Breast epithelium (tissue), 4 donors: ENCODE measurements at places on chromosomes 4 and X. TPM values are rescaled to one million over a fixed set of nuclear protein-coding genes. Genes with fewer than 3 reads are reported as not detected.
A peak's percentile ranks its signal among the peaks of the same experiment; 100 is the strongest.

Gene CLIC2
- total RNA-seq: 10.7 TPM

- H3K27me3 ChIP-seq: no peaks in the 10 kb centered on the region
- DNase-seq: no peak
- no peaks in the 10 kb centered on the region for H3K4me1 ChIP-seq
These were observed 100.3 kb downstream of the SORBS2 start for GRCh38 chr4:185711726-185712125.

- no peak overlapping the region for H3K27ac ChIP-seq
- no peaks in the 10 kb centered on the region for H3K36me3 ChIP-seq
- H3K27me3 ChIP-seq: peaks cover 15% of the 10 kb centered on the region
- DNase-seq: no peak
These were observed 153.7 kb upstream of the FGF16 start for GRCh38 chrX:77293331-77293995.

DNA sequence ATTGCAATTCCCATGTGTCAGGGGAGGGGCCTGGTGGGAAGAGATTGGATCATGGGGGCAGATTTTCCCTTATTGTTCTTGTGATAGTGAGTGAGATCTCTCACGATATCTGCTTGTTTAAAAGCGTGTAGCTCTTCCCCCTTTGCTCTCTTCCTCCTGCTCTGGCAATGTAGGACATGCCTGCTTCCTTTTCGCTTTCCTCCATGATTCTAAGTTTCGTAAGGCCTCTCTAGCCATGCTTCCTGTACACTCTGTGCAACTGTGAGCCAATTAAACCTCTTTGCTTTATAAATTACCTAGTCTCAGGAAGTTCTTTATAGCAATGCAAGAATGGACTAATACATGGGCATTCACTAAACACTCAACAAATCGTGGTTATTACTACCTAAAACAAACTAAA lies 37.2 kb upstream of the PAPSS1 start:
- no peaks in the 10 kb centered on the region for H3K36me3 ChIP-seq
- no peak for DNase-seq
- H3K4me1 ChIP-seq: no peaks in the 10 kb centered on the region
- H3K27ac ChIP-seq: no peak overlapping the region

DNA sequence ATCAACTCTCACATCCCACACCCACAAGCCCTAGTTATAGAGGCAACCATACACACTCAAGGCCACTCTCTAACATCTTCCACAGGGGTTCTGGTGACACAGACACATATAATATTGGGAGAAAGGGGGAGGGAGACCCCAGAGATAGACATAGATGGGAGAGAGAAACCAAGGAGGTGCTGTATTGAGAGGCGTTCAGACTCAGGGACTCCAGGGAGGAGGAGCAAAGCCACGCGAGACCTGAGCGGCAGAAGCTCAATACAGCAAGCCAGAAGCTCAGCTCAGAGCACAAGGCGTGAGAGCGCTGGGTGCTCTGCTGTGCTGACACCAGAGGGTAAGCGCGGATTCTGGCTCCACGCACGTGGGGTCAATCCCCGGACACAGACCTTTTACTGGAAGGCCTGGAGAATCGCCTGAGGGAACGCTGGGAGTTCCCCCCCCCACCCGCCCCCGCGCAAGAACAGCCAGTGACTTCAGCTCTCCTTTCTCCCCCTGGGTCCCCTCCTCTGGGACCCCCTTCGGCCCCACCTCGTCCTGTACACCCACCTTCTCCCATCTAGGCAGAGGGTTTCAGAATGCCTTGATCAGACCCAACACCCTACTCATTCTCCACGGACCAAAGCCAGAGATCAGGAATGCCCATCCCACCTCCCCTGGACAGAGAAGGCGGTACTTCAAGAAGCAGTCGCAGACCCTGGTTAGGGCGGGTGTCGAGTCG lies 8.7 kb downstream of the MSX1 start:
- H3K4me3 ChIP-seq: no peak overlapping the region
- no peaks in the 10 kb centered on the region for H3K36me3 ChIP-seq
- H3K4me1 ChIP-seq: peaks cover 7% of the 10 kb centered on the region
- H3K27me3 ChIP-seq: peaks cover 92% of the 10 kb centered on the region
- DNase-seq: no peak
- no peak overlapping the region for H3K27ac ChIP-seq

DNA sequence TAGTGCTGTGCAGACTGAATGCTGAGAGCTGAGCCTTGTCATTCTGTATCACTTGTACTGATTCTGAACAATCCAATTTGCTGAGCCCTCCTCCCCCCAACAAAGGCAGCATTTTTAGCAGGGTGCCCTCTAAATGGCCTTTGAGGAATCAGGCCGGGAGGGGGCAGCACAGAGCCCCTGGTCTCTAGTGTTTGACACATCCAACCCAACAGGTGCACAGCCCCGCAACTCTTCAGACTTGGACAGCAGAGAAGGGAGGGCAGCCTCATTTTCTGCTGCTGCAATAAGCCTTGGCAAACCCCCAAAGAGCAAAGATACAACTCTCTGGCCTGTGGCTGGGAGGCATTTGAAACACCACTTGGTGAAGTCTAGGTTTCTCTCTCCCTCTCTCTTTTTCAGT lies 3.4 kb downstream of the ATP1B4 start:
- no peaks in the 10 kb centered on the region for H3K4me1 ChIP-seq
- no peak overlapping the region for H3K27ac ChIP-seq
- DNase-seq: no peak
- peaks cover 14% of the 10 kb centered on the region for H3K27me3 ChIP-seq

DNA sequence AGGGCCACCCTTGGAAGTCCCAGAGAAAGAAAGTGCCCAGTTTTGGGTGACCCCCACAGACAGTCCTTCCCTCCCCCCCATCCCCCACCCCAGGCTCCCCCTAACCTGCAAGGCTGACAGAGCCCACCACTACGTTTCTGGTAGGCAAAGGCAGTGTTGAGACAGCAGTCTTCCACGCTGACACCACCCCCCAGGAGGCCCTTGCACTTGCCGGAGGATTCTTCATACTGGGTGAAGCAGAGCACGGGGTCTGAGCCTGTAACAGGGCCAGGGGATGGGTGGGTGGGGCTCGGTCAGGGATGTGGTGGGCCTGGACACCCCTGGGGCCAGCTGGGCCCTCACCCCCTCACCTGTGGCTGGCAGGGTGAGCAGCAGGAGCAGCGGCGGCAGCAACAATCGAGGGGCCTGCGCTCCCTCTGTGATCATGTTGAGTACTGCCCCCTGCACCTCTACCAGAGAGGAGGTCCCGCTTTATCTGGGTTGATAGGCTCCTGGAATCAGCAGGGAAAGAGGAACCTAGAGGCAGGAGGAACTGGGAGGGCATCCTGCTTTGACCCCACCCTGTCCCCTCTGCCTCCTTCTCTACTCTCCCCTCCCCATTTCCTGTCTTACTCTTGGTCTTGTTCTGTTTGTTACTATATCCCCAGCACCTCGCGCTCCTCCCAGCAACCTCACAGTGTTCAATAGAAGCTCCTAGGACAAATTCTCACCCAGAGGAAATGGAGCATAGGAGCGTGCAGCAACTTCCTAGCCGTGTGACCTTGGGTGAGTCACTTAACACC lies at the start of gene CFP:
Gene CFP (minus strand): TSS at position 512 of the 782 bp plus-strand sequence. CDS start 86 bp downstream, at position 426.
- H3K27me3 ChIP-seq: peaks cover 43% of the 10 kb centered on the region
- H3K4me1 ChIP-seq: no peaks in the 10 kb centered on the region
- DNase-seq: no peak
- peak within 1 kb of the TSS; percentile 28 for H3K4me3 ChIP-seq

- H3K27ac ChIP-seq: no peak overlapping the region
- no peaks in the 10 kb centered on the region for H3K36me3 ChIP-seq
- H3K4me3 ChIP-seq: no peak overlapping the region
- H3K4me1 ChIP-seq: no peaks in the 10 kb centered on the region
- H3K27me3 ChIP-seq: no peaks in the 10 kb centered on the region
- no peak for DNase-seq
These were observed 12.9 kb downstream of the PCDH18 start for GRCh38 chr4:137519406-137519805.

GRCh38 chr4:112770114-112770513 lies 133.2 kb downstream of the LARP7 start:
- no peak overlapping the region for H3K4me3 ChIP-seq
- no peak overlapping the region for H3K27ac ChIP-seq
- H3K27me3 ChIP-seq: no peaks in the 10 kb centered on the region
- no peaks in the 10 kb centered on the region for H3K4me1 ChIP-seq
- H3K36me3 ChIP-seq: no peaks in the 10 kb centered on the region

GRCh38 chrX:31580227-31580626 lies 508.4 kb upstream of the FTHL17 start:
- no peaks in the 10 kb centered on the region for H3K4me1 ChIP-seq
- H3K4me3 ChIP-seq: no peak overlapping the region
- H3K27me3 ChIP-seq: peaks cover 8% of the 10 kb centered on the region
- H3K27ac ChIP-seq: no peak overlapping the region
- no peak for DNase-seq

DNA sequence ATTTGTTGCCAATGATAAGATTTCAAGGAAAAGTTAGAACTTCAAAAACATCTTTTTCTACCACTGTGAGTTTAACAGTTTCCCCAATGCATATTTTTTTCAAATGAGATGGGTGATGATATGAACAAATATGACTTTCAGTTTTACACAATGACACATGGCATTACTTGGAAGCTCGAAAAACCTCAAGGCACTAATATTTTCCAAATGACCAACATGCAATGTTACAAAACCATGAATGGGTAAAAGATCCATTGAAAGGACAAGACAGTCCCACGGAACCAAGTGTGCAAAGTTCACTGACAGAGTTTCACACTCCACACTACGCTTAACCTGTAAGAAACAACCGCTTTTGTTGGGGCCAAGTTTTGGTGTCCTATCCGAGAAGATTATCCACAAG lies 84.5 kb downstream of the CD99L2 start:
- no peaks in the 10 kb centered on the region for H3K4me1 ChIP-seq
- no peak for DNase-seq
- H3K27ac ChIP-seq: no peak overlapping the region
- no peaks in the 10 kb centered on the region for H3K36me3 ChIP-seq
- H3K4me3 ChIP-seq: no peak overlapping the region
- no peaks in the 10 kb centered on the region for H3K27me3 ChIP-seq

- H3K4me1 ChIP-seq: no peaks in the 10 kb centered on the region
- H3K27me3 ChIP-seq: peaks cover 4% of the 10 kb centered on the region
- H3K27ac ChIP-seq: no peak overlapping the region
- H3K4me3 ChIP-seq: no peak overlapping the region
These were observed 64.2 kb downstream of the GEMIN8 start for GRCh38 chrX:13965531-13965930.

DNA sequence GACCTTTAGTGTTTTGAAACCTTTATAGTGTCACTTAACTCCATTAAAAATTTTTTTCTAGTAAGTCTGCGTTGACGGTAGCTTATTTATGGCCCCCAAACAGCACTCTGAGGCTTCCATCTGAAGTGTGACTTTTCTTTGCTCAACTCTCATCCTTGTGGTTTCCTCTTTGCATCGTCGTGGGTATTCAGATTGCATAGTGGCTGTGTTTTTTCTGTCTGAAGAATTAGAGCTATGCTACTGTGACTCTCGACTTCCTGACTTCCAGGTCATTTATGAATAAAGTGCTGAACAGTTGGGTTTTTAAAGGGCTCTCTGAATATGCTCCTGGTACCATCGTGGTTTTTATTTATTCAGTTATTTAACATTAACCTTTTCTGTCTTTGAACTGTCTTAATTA lies 44.9 kb downstream of the JADE1 start:
- H3K36me3 ChIP-seq: peaks cover 9% of the 10 kb centered on the region
- H3K4me1 ChIP-seq: no peaks in the 10 kb centered on the region
- no peaks in the 10 kb centered on the region for H3K27me3 ChIP-seq
- no peak overlapping the region for H3K27ac ChIP-seq

DNA sequence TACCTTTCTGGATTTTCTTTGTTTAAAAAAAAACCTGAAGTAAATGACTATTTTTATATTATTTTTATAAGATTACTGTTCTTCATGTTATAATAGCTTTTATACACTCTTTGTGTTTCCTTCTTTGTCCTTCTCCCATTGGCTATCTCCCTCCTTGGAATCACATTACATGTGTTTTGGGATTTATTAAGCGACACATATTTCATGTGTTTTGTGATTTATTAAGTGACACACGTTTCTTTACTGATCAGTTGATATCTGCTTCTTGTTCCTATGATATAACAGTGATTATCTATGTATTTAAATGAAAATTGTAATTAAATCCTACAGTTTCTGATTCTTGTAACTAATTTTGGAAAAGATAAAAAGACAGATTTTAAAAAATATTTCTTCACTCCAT lies 817.3 kb upstream of the AGA start:
- no peaks in the 10 kb centered on the region for H3K4me1 ChIP-seq
- no peaks in the 10 kb centered on the region for H3K36me3 ChIP-seq
- H3K4me3 ChIP-seq: no peak overlapping the region
- no peak for DNase-seq
- H3K27ac ChIP-seq: no peak overlapping the region
- no peaks in the 10 kb centered on the region for H3K27me3 ChIP-seq

- DNase-seq: no peak
- H3K4me3 ChIP-seq: no peak overlapping the region
- peaks cover 46% of the 10 kb centered on the region for H3K27me3 ChIP-seq
- no peak overlapping the region for H3K27ac ChIP-seq
- no peaks in the 10 kb centered on the region for H3K4me1 ChIP-seq
- no peaks in the 10 kb centered on the region for H3K36me3 ChIP-seq
These were observed 172.7 kb downstream of the NHS start for GRCh38 chrX:17547658-17548057.

- H3K4me3 ChIP-seq: no peak overlapping the region
- H3K4me1 ChIP-seq: no peaks in the 10 kb centered on the region
- no peak overlapping the region for H3K27ac ChIP-seq
- no peaks in the 10 kb centered on the region for H3K36me3 ChIP-seq
- peaks cover 13% of the 10 kb centered on the region for H3K27me3 ChIP-seq
These were observed 23.9 kb downstream of the ADRA2C start for GRCh38 chr4:3790006-3790561.
